ENCODE measurements at places on chromosomes 3 and 15.

DNA sequence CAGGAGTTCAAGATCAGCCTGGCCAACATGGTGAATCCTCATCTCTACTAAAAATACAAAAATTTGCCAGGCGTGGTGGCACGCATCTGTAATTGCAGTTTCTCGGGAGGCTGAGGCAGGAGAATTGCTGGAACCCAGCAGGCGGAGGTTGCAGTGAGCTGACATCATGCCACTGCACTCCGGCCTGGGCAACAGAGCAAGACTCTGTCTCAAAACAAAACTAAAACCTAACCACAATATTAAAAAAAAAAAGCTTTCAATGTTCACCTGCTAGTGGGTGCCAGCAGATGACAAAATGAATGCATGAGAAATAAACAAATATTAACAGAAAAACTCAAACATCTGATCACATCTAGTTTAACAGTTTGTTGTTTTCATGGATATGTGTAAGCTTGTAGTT, 9.0 kb downstream of the SLC24A1 start:
- no peak for DNase-seq

GRCh38 chr15:99057697-99058420, 47.0 kb upstream of the SYNM start:
- peak; percentile 12 for DNase-seq

DNA sequence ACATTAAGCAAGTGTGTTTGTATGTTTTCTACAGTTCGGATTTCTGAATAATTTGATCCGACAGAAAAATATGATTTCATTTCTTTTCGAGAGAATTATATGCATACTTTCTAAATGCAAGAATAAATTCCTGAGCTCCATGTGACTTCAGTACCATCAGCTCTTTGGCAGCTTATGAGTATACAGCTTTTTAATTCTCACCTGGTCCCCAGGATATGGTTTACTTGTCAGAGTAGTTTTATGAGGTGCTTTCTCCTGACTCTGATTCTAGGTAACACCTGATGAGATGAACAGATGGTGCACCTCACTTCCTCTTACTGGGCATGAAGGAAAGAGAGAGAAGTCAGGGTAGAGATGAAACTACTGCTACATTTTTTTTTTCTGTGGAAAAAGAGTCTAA, 3.1 kb downstream of the HGD start:
- no peak for DNase-seq

GRCh38 chr15:71634820-71635560, 175.4 kb upstream of the NR2E3 start:
- DNase-seq = no peak

GRCh38 chr3:30059240-30059639, 547.2 kb upstream of the TGFBR2 start:
- no peak for DNase-seq

- DNase-seq = peak; percentile 42
Observed at GRCh38 chr15:63826528-63826927, 7.2 kb downstream of the HERC1 start.

- no peak for DNase-seq
Observed at GRCh38 chr3:15923640-15924405, 126.0 kb upstream of the ANKRD28 start.

GRCh38 chr15:36066757-36067156, 512.7 kb upstream of the CDIN1 start:
- no peak for DNase-seq

DNA sequence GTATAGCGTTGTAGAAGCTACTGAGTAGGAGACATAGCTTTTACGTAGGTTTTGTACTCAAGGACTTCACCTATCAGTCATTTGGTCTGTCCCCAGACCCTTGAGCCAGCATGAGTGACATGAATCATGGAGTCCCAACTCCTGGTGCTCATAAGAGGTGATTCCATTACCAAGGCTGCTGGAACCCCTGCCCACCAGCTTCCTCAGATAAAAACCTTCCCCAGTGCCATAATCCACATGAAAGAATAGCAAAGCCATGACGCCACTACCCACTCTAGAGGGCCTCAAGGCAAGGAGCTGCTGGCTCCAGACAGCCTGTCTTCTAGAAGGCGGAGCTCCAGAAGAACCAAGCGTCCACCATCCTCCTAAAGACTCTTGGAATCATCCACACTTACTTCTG, 69.6 kb downstream of the NCEH1 start:
- DNase-seq = no peak

DNA sequence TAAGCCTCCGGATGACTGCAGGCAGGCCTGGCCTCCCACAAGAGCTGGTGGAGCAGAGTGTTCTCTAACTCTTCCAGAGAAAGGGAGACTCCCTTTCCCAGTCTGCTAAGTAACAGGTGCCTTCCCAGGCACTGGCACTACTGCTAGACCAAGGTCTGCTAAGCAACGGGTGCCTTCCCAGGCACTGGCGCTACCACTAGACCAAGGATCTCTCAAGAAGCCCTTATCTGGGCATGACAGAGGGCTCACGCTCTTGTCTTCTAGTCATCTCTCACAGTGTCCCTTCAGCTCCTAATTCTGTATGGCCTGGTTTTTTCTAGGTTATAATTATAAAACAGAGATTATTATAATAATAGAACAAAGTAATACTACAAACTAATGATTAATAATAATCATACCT, 27.8 kb downstream of the MYL3 start:
- no peak for DNase-seq

GRCh38 chr3:74119221-74119620, 494.5 kb upstream of the PDZRN3 start:
- no peak for DNase-seq

GRCh38 chr3:144777906-144778305, 806.3 kb downstream of the DIPK2A start:
- no peak for DNase-seq

DNA sequence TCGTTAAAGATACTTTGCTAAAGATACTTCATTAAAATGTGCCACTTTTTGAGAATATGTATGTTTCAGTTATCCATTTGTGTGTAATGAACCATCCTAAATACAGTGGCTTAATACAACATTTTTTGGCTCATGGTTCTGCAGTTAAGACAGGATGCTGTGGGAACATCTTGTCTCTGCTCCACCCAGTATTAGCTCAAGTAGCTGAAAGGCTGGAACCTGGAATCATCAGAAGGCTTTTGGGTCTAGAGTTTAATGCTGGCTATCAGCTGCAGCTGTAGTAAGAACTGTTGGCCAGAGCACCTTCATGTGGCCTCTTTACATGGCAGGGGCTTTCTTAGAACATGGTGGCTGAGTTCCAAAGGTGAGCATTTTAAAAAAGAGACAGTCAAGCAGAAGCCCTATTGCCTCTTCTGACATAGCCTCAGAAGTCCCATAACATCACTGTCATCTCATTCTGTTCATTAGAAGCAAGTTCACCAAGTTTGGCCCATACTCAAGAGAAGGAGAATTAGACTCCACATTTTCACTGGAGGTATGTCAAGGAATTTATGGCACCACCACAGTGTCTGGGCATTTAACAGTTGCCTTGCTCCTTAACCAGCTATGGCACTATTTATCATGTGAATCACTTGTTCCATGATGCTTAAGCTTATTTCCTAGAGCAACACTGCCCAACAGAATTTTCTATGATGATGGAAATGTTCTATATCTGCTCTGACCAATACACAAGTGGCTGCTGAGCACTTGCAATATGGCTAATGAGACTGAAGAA, 70.4 kb upstream of the PDZRN3 start:
- DNase-seq = no peak

GRCh38 chr3:88267847-88268246, 118.1 kb downstream of the C3orf38 start:
- DNase-seq = no peak

DNA sequence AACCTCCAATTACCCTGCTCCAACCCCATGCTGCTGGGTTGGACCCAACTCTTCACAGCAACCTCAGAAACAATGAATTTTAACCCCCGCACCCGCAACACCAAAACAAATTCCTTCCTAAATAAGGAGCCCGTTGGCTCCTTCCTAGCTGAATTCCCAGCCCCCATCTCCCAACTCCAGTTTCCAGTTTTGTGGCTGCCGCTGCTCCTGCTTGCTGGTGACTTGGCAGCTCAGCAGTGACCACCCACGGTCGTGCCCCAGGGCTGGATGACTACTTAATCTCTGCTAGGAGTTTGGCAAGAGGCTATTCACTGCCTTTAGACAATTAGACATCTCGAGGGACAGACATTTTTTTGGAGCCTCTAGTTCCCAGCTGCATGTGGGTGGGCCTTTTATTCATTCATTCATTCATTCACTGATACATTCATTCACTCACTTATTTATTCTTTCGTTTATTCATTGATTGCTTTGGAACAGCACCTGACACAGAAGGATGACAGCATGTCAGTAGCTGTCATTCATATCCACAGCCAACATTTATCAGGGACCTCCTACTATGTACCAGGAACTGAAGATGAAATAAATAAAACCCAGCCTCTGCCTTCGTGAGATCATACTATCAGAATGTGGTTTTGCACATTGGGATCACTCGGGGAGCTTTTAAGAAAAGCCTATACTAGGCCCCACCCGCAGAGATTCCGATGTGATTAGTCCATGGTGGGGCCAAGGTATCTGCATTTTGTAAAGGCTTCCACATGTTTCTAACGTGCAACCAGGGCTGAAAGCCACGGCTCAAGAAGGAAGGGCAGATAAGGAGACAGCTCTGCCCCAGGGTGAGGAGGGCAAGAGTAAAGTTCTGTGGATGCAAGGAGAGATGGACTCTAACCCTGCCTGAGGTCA, 256.5 kb downstream of the SHQ1 start:
- DNase-seq = peak; percentile 57

- DNase-seq = no peak
Observed at GRCh38 chr3:20646425-20646824, 460.4 kb upstream of the SGO1 start.

DNA sequence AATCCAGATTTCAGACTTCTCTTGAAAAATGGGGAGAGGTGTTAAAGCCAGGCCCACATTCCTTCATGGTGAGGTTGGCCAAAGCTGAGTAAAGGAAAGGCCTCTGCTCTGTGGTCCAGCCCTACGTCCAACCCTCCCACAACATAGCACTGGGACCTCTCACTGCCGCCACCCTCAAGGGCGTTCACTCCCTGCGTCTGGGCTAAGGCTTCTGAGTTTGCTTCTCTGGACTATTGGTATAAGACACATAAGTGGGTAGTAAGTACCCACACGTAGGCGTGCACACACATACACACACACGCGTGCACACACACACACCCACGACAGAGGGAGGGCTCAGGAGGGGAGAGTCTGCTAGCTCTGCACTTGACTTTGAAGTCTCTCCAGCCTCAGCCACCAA, 80.2 kb upstream of the PXYLP1 start:
- DNase-seq = no peak

GRCh38 chr3:56970461-56970879, 90.0 kb upstream of the SPATA12 start:
- peak; percentile 91 for DNase-seq

GRCh38 chr15:66946578-66947164, 118.7 kb upstream of the SMAD3 start:
- peak; percentile 83 for DNase-seq

- DNase-seq = no peak
Observed at GRCh38 chr3:135023996-135024658, 229.1 kb downstream of the EPHB1 start.

DNA sequence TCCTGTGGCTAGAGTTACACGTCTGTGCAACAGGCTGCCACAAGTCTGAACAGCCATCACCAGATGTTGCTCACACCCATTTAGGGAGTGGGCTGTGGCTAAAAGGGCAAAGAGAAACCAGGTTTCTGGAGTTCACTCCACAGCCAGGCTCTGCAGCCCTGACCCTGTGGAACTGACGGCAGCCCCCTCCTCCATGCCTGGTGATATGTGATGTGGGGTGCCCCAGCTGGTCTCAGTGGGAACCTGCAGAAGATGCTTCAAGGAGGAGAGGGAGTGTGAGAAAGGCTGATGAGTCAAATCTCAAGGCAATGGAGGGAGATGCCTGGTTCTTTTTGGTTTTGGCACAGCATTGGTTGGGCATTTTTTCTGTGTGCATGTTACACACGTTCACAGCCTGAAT, 130.6 kb downstream of the TPRA1 start:
- DNase-seq = no peak

DNA sequence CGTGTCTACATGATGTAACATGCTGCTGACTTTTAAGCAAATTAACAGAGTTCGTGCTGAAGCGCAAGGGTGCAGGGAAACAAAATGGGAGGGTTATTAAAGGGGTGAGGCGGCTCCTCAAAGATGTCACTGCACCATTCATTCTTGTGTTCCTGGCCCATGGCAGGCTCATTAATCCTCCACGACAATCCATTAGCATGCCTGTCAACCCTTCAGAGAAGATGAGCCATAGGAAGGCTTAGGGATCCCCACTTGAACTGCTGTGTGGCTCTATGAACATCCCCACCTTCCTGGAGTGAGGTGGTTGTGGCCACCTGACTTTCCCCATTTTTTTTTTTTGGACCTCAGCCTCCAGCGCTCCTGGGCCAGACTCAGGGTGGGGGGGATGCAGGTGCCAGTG, 45.8 kb downstream of the IGF1R start:
- no peak for DNase-seq

GRCh38 chr15:49490966-49491365, 67.9 kb downstream of the FGF7 start:
- peak; percentile 68 for DNase-seq

All from suppressor macrophage (primary cell).